ENCODE measurements at places on chromosomes 6 and 20.

- peak; percentile 6 for DNase-seq
Observed at GRCh38 chr6:10759884-10760329, 12.3 kb downstream of the TMEM14B start.

DNA sequence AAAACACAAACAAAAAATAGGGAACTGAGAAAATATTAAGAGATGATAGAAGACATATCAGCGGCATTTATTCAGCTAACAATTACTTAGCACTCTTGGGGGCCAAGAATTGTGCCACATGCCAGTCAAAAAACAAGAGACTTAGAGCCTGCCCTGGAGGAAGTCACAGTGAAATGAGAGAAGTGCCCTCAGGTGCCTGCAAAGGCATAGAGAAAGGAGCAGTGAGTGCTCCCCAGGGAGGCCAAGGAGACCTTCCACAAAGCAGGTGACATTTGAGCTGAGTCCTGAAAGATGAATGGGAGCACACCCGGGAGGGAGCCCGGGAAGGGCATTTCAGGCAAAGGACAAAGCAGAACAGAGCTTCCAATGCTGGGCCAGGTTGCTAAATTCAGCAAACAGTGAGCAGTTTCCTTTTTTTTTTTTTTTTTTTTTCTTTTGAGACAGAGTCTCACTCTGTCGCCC, 184.7 kb upstream of the JARID2 start:
- no peak for DNase-seq

- no peak for DNase-seq
Observed at GRCh38 chr20:3661060-3661813, 2.0 kb downstream of the GFRA4 start.

- DNase-seq: no peak
Observed at GRCh38 chr20:2093159-2093781, 8.4 kb upstream of the STK35 start.

- no peak for DNase-seq
Observed at GRCh38 chr20:3970016-3970415, 45.3 kb downstream of the RNF24 start.

DNA sequence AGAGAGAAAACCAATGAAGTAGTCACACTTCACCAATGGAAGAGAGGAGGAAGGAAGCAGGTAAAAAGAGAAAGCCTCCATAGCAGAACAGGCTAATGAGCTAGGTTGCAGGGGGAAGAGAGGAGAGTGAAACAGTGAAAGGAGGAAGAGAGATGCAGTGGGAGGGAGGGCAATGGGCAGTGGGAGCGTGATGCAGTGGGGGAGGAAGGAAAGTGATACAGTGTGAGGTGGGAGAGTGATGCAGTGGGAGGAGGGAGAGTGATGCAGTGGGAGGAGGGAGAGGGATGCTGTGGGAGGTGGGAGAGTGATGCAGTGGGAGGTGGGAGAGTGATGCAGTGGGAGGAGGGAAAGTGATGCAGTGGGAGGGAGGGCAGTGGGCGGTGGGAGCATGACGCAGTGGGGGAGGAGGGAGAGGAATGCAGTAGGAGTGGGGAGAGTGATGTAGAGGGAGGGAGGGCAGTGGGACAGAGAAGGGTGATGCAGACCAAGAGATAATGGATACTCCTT, 29.7 kb downstream of the COL12A1 start:
- DNase-seq: no peak

GRCh38 chr20:25344634-25345033, 46.0 kb downstream of the ABHD12 start:
- DNase-seq: no peak

DNA sequence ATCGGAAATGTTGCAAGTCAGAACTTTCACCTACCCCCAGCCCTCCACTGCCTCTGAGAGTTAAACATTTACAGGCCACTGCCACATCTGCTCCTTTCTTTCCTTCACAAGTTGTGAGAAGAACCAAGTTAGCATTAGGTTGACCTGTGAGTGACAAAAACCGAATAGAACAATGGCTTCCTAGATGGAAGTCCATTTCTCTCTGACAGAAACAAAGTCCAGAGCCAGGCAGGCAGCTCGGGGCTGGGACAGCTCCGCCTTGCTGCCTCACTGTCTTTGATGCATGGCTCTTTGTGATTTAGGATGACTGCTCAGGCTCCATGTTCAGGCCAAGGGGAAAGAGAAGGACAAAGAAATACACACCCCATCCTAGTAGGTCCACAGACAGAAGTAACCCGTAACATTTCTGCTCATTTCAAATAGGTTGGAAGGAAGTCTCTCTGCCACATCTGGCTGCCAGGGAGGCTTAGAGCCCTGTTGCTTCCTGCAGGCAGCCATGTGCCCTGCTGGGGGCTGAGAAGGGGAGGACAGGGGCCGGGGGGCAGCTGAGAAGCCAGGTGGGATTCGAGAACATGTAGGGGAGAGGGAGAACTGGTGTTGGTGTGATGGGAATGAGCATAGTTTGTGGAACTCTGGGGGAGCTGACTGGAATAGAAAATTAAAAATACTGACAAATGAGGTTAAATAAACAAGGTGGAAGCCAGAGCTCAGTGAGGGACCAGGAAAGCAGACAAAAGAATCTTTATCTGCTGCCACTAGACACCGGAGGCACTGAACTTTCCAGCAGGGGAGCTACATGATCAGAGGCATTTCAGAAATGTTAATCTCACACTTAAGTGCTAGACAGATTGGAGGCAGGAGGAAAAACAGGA, 19.5 kb upstream of the IER3 start:
- no peak for DNase-seq

- DNase-seq: no peak
Observed at GRCh38 chr6:45044510-45045252, 283.4 kb upstream of the RUNX2 start.

- no peak for DNase-seq
Observed at GRCh38 chr6:167442796-167443680, 118.2 kb downstream of the TTLL2 start.

GRCh38 chr6:150149146-150149545, 6.3 kb downstream of the PPP1R14C start:
- DNase-seq: no peak

- DNase-seq: no peak
Observed at GRCh38 chr6:7100072-7100752, 7.5 kb upstream of the RREB1 start.

GRCh38 chr6:18147160-18147559, 7.7 kb downstream of the TPMT start:
- DNase-seq: no peak

DNA sequence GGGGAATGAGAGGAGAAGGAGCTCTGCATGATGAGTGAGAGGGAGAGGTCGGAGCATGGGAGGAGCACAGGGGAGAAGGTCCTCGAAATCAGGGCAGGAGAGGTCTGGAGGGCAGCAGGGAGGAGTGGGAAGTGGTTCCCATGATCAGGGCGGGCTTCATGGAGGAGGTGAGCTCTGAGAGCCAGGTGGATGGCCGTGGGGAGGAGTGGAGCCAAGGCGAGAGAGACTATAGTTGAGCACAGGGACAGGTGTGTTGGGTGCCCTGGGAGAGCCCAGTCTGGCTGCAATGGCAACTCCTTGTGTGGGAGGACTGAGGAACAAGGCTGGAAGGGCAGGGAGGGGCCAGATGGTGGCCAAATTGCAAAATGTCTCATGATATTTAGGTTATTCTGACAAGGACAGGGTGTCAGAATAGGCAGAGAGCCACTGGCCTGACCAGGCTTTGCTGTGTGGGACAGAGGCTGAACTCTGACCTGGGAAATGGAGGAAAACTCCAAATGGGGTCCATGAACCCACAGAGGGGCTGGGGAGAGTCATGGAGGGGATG, 21.4 kb downstream of the TTBK1 start:
- DNase-seq: no peak

- DNase-seq: no peak
Observed at GRCh38 chr20:5766085-5766764, 16.0 kb downstream of the SHLD1 start.

GRCh38 chr6:134961366-134961765, 11.5 kb upstream of the ALDH8A1 start:
- DNase-seq: no peak

GRCh38 chr6:37785663-37786270, 33.8 kb upstream of the ZFAND3 start:
- no peak for DNase-seq

DNA sequence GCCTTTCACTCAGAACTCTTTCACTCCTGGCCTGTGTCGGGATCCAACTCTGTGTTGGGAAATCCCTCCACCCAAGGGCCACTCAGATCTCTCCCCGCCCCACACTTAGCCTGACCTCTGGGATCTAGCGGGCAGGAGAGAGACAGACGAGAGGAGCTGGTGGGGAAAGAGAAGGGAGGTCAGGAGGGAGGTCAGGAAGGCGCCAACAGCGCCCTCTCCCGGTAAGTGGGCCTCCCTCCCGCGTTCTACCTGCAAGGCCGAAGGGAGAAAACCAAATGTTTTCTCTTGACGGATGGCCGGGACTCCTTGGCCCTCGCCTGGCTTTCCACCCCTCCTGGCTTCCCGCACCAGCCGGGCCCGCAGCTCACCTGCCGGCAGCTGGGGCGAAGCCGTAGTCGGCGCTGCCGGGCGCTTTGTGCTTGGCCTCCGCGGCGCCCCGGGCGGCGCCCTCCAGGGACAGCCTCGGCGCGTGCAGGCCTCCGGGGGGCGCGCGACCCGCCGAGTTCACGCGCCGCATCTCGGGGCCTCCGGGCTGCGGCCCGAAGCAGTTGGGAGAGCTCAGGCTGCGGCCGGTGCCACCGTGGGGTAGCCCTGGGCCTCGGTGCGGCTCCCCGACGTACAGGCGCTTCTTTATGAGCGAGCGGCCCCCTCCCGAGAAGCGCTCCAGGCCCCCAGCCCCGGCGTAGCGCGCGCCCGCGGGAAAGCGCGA, 38.2 kb downstream of the C6orf132 start:
- DNase-seq: peak; percentile 21

- DNase-seq: no peak
Observed at GRCh38 chr6:157089851-157090250, 233.5 kb downstream of the TMEM242 start.

GRCh38 chr20:23165964-23166363, 79.8 kb upstream of the CD93 start:
- no peak for DNase-seq

DNA sequence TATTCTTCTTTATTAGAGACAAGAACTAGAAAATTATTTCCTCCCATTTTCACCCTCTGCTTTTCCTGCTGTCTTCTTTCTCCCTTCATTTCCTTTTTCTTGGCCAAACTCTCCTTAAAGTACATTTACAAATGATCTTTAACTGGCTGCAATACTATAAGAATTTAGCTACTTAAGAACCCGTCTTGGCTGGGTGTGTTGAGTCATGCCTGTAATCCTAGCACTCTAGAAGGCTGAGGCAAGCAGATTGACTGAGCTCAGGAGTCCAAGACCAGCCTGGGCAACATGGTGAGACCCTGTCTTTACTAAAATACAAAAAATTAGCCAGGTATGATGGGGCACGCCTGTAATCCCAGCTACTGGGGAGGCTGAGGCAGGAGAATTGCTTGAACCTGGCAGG, 39.3 kb upstream of the SRPK1 start:
- DNase-seq: no peak

DNA sequence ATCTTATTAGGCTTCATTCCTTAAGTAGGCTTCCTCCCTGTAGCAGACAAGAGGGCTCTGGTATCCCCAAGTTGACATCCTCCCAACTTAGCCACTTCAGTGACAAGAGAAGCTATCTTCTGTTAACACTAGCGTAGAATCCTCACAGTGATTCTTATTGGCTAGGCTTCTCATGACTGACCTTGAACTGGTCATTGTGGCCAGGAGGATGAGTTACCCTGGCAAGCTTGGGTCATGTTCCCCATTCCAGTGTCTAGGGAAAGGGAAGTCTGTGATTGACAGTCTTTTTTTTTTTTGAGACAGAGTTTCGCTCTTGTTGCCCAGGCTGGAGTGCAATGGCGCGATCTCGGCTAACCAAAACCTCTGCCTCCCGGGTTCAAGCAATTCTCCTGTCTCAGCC, 7.1 kb downstream of the CDKAL1 start:
- no peak for DNase-seq

DNA sequence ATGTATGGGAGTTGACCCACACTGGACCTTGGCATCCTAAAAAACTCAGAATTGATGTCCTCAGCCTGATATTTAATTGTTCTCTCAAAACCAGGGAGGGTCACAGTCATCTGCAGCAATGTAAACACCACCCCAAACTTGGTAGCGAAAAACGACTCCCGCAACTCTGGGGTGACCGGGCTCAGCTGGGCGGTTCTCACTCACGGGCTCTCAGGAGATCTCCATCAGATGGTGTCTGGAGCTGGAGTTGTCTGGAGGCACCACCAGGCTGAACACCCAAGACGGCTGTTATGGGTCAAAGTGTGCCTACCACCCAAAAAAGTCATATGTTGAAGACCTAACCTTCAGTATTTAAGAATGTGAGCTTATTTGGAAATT, 50.9 kb upstream of the NXT1 start:
- no peak for DNase-seq

DNA sequence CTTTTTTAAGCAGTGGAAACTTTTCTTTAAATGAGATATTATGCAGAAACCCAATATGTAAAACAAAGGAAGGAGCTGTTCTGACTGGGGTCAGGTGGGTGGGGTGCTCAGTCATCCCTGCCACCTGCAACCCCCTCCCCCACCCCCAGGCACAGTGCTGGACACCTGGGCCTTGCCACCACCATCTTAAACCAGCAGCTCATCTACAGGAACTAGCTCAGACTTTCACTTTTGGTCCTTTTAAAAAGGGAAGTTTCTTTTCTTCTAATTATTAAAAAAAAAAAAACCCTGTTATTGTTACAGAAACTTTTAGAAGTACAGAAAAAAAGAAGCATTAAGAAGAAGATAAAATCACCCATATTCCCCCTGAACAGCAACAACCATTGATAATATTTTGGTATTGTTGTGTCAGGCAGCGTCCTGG, 37.1 kb downstream of the PPP1R16B start:
- DNase-seq: no peak

- DNase-seq: no peak
Observed at GRCh38 chr6:168349718-168350210, 30.2 kb upstream of the DACT2 start.

DNA sequence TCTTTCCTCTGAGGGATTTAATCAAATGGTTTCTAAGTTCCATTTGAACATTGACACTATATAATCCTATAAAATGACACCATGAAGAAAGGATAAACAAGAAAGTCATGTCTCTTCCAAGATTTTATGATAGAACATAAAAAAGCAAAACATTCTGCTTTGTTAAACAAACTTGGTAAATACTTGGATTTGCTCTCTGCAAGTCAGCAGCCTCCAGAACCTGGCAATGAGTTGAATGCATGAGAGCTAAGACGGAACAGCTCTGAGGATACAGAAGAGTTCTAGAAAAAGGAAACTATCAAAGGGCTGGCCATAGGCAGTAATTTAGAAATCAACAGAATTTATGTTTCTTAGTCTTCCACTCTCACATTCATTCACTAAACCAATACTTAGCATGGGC, 656.0 kb upstream of the ID4 start:
- no peak for DNase-seq

GRCh38 chr6:17469006-17469832, 75.8 kb downstream of the CAP2 start:
- DNase-seq: no peak
